Renal cortex interstitium (tissue), 15 donors: ENCODE measurements at places on chromosomes 7 and 10.

DNA sequence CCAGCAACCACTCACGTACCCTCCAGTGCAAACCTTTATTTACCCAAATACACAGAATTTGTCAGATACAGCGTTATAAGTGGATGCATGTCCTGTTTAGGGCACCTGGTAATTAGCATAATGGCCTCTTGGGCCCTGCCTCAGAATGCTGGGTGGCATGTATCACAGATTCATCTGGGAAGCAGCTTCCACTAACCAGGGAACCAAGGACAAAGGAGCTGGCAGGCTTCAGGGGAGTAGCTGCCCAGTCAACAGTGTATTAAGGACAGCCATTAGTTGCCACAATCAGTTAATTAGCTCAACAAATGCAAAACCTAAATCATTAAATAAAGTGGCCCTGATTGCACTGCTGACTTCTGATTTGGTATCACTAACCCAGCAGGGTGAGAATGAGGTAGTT, 105.7 kb downstream of the RAPGEF5 start:
- no peak for DNase-seq

DNA sequence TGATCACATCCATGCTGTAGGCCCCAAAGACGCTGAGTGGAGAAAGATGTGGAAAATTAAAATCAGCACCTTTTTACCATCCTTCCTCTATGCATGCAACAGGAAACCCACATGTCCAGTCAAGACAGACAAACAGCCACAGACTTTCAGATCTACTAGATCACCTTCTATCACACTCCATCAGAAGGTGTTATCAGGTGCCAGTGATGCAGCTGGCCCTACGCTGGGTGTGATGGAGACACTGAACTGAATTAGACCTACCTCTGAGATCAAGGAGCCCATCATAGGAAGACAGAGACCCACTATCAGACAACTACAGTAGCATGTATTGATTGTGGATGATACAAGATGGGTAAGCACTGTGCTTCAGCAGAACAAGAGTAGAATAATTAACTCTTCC, 15.5 kb downstream of the CYP3A4 start:
- no peak for DNase-seq

GRCh38 chr10:60188548-60188947, 201.1 kb downstream of the ANK3 start:
- DNase-seq, result no peak

GRCh38 chr7:5704534-5704922, 76.9 kb downstream of the RNF216 start:
- DNase-seq, result peak; percentile 72

DNA sequence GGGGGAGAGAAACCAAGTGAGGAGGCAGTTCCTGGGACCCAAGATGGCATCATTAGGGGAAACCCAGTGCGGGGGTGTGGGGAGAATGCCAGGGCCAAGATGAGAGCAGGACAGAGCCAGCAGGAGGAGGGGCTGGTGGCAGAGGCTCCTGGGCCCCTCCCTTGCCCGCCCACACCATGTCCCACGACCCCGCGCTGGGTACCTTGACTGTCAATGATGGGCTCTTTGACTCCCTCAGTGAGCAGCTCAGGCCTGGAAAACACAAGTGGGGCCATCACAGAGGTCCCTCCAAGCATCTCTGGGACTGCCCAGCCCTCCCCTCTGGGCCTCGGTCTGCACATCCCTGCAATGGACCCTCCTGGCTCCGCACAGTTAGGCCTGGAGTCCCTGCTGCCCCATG, 75.4 kb downstream of the RABGEF1 start:
- DNase-seq, result no peak

DNA sequence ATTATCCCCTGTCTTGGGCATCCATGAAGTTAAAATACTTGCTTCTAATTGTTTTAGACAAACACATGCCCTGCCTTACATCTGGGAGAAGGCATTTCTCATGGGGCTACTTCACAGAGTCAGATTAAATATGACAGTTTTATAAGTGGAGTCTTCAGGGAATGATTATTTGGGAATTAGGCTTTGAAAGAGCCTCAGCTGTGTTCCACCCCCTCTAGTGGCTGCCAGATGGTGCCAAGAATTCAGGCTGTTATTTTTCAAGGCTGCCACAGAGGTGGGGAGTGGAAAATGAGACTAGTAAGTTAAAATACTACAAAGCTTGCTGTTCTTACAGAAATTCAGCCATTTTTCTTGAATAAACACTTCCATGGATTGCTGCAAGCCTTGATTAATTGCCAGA, 45.8 kb upstream of the DNAH11 start:
- DNase-seq, result no peak

GRCh38 chr7:77570330-77571011, 33.4 kb downstream of the PTPN12 start:
- no peak for DNase-seq
